ENCODE measurements at places on chromosomes 2 and 18.

- no peak for DNase-seq
Measured at GRCh38 chr18:59466980-59467379, 107.9 kb upstream of the LMAN1 start.

- DNase-seq: no peak
Measured at GRCh38 chr2:127637725-127638252, 8.2 kb upstream of the GPR17 start.

GRCh38 chr2:101442042-101442666 is 32.8 kb downstream of the RFX8 start:
- no peak for DNase-seq

GRCh38 chr2:66275984-66276383 is 158.9 kb upstream of the MEIS1 start:
- no peak for DNase-seq

- no peak for DNase-seq
Measured at GRCh38 chr2:205882806-205883425, 200.6 kb downstream of the NRP2 start.

- no peak for DNase-seq
Measured at GRCh38 chr2:189538402-189538801, 42.2 kb downstream of the SLC40A1 start.
